ENCODE measurements at places on chromosomes 5 and 9. TPM values are rescaled to one million over a fixed set of nuclear protein-coding genes. Genes with fewer than 3 reads are reported as not detected.

- no peak for DNase-seq
These were observed 303.5 kb downstream of the IRX1 start for GRCh38 chr5:3899093-3899492.

- DNase-seq = peak; percentile 66
These were observed 45.3 kb downstream of the SLC36A1 start for GRCh38 chr5:151492729-151493128.

GRCh38 chr5:157986431-157986990, 127.6 kb upstream of the CLINT1 start:
- no peak for DNase-seq

DNA sequence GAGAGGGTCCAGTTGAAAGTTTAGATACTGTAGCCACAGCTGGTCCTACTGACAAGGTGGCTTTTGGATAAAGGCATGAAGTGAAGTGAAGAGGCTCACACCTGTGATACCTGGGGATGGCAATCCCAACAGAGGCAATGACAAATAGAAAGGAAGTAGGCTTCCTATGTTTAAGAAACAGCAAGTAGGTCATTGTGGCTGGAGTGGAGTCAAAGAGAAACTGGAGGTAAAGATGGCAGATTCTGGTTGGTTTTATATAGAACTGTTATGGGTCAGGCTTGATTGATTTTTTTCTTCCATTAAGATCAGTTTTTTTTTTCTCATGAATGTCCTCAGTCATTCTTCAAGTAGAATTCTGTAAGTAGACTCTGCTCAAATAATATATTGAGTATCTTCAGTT, 79.5 kb downstream of the ANXA1 start:
- DNase-seq = no peak

DNA sequence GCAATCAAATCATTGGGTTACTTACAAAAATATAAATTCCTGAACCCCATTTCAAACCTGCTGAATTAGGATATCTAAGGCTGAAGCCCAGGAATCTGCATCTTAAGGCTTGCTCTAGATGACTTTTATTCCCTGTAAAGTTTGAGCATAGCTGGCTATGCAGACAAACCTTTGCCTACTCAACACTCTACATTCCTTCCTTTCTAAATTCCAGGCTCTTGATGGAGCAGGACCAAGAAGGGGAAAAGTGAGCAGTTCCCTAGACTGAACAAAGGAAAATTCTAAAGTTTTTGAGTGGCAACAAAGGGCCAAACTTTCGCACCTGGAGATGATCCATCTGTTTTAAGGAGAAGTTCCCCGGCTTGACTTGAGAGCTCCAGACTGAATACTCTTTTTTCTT, 9.8 kb upstream of the ADRA1B start:
- DNase-seq = no peak

- DNase-seq = no peak
These were observed 32.9 kb downstream of the NKD2 start for GRCh38 chr5:1041225-1042143.

GRCh38 chr9:119420231-119420630, 51.0 kb upstream of the BRINP1 start:
- DNase-seq = no peak

GBA2 gene
- total RNA-seq = 36.1 TPM

LCNL1 gene
- total RNA-seq = 15.3 TPM
